Activated T-cell treated with anti-CD3 and anti-CD28 coated beads, Interleukin-2, amount 50 U/mL, for 72 hours (primary cell): ENCODE measurements at places on chromosomes 2 and 18. TPM values are rescaled to one million over a fixed set of nuclear protein-coding genes. Genes with fewer than 3 reads are reported as not detected.

Gene SAG
- 0.02 TPM for total RNA-seq

Gene RBM44
- 1.9 TPM for total RNA-seq

Gene ERFE
- 0.88 TPM for total RNA-seq

Gene DOK6
- total RNA-seq: not detected

DNA sequence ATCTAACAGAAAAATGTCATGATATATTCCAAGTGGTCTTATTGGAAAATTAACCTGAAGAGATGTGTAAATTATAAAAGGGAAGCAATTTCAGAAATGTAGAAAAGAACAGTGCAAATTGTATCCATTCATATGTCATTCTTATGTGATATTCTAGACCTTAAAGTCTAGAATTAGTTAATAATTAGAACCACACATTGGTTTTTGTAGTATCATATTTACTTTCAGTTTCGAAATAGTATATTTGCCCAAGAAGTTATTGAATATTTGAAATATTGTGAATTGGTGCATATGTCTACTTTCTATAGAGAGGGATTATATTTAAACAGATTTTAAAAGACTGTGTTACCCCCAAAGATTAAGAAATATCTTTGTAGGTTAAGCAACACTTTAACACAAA lies 1348.6 kb upstream of the ACVR2A start:
- no peak overlapping the region for H3K4me3 ChIP-seq
- H3K27me3 ChIP-seq: no peaks in the 10 kb centered on the region
- DNase-seq: no peak
- H3K36me3 ChIP-seq: no peaks in the 10 kb centered on the region
- H3K27ac ChIP-seq: no peak overlapping the region

DNA sequence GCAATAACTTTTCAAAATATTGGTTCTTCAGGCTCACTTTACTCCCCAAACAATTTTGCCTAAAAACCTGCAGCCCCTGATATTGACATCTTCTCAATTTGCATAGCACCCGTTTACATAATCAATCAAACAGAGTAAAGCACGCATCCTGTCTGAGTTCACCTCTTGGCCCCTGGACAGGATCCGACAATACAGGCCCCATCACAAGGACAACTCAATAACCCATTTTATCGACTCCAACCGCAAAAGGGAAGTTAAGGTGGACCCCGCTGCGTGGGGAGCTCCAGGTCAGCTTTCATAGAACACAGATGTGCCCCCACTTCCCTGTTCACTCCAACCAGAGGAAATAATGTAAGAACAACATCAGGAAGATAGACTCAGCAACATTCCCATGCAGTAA lies 44.7 kb downstream of the TTC32 start:
- H3K27me3 ChIP-seq: peaks cover 8% of the 10 kb centered on the region
- no peaks in the 10 kb centered on the region for H3K36me3 ChIP-seq
- DNase-seq: no peak

DNA sequence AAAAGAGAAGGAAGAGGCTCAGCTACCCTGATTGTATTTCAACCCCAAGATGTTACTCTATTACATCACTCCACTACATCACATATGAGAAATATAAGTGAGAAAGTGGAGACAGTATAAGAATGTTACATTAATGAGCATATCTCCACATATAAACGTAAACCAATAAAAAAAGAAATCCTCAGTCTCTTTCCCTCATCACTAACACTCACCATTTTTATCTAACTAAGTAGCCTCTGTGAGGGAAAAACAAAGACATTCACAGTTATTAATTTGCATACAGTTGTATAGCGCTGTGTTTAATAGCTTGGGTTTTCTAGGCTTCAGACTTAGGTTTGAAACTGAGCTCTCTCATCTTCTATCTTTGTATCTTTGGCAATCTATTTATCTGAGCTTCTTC lies 489.1 kb upstream of the LRRTM4 start:
- no peak overlapping the region for H3K4me3 ChIP-seq
- H3K4me1 ChIP-seq: no peaks in the 10 kb centered on the region
- H3K36me3 ChIP-seq: peaks cover 2% of the 10 kb centered on the region

DNA sequence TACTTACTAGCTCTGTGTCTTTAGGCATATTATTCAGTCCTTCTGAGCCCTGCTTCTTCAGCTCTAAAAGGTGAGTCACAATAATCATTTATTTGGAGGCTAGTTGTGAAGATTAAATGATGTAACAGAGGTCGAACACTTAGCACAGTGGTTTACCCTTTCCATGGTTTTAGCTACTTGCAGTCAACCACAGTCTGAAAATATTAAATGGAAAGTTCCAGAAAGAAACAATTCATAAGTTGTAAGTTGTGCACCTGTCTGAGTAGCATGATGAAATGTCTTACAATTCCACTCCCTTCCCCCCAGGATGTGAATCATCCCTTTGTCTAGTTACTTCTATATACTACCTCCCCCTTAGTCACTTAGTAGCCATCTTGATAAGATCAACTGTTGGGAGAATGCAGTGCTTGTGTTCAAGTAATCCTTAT lies 217.6 kb upstream of the THUMPD2 start:
- H3K4me3 ChIP-seq: peak overlapping the region; percentile 63
- H3K4me1 ChIP-seq: peaks cover 36% of the 10 kb centered on the region
- H3K27me3 ChIP-seq: no peaks in the 10 kb centered on the region
- peak overlapping the region; percentile 93 for H3K27ac ChIP-seq
- H3K36me3 ChIP-seq: peaks cover 12% of the 10 kb centered on the region

DNA sequence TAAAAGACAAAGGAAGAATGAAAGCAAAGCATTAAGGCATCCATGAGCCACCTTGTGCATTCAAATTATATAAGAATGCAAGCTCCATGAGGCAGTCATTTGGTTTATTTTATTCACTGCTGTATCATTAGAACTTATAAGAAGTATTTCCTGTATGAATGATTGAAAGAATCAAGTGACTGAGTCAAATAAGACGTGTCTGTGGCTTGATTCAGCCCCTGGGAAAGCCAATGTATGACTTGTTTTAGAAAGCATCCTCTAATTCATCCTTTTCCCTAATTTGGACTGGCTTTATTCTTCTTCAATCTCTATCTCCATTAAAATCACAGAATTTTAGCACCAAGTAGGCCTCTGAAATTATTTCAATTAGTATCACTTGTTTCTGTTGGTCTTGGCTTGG lies 461.1 kb downstream of the LPIN1 start:
- H3K27me3 ChIP-seq: peaks cover 3% of the 10 kb centered on the region
- no peaks in the 10 kb centered on the region for H3K4me1 ChIP-seq
- DNase-seq: no peak
- no peak overlapping the region for H3K4me3 ChIP-seq
- no peak overlapping the region for H3K27ac ChIP-seq
